ENCODE measurements at places on chromosomes 5 and 9.

DNA sequence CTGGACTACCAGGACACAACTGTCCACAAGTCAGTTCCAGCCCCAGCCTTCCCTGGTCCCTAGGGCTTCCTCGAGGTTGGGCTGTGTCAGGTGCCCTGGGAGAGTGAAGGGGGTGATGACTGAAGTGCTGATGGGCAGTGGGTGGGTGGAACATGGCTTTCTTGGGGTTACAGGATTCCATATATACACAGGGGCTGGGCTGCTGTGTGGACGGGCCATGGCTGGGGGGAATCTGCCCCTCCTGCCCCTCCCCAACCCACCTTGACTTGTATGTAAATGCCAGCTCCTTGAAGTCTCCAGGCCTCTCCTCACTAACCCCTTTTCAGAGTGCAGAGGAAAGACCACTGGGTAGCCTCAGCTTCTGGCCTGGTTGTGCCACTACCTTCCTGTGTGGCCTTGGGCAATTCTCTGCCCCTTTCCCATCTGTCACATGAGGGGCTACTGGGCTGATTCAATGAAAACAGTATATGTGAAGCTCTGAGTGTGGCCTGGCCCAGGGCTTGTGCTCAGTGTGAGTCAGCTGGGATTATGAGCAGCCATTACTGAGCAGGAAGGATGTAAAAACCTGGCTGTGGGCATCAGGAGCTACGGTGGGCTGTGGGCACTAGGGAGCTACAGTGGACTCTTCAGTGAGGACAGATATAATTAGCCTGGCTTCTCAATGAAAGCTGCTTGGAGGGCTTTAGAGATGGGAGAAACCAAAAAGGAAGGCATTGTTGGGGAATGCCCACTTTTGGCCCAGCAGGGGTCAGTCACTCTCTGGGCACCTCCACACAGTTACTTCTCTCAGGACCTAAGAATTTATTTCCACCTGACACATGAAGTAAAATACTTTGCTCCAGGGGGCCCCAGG is 23.3 kb downstream of the PITX1 start:
- no peak for ATAC-seq

- no peak for ATAC-seq
Observed at GRCh38 chr5:33969572-33970452, 14.7 kb downstream of the SLC45A2 start.

GRCh38 chr9:89822996-89823395 is 218.2 kb downstream of the GADD45G start:
- ATAC-seq = no peak

DNA sequence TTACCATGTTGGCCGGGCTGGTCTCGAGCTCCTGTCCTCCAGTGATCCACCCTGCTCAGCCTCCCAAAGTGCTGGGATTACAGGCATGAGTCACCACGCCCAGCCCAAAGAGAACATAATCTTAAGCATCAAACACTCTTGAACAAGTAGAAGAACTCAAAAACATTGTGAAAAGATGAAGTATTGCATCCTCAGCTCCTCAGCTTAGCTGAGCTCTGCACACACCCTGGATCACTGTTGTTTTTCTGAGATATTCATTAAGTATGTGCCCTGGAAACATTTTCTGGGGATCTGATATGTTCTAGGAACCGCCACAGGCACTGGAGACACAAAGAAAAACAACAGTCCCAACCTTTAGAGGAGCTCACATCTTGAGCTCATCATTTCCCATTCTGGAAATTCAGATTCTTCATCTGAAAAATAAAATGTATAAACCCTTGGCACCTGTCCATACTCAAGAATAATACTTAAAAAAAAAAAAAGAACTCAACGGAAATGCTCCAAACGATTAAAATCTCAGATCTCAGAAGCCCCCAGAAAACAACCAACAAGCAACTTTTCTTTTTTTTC is 62.2 kb upstream of the ZNF462 start:
- no peak for ATAC-seq

- ATAC-seq = no peak
Observed at GRCh38 chr9:3741729-3742128, 215.9 kb upstream of the RFX3 start.

Data from gastroesophageal sphincter (tissue), 4 donors.